ENCODE measurements at places on chromosomes 11 and 22.

GRCh38 chr11:120657306-120658070 lies 145.9 kb downstream of the GRIK4 start:
- no peak for DNase-seq

GRCh38 chr11:130431801-130432200 lies 3.4 kb upstream of the ADAMTS8 start:
- DNase-seq = no peak

DNA sequence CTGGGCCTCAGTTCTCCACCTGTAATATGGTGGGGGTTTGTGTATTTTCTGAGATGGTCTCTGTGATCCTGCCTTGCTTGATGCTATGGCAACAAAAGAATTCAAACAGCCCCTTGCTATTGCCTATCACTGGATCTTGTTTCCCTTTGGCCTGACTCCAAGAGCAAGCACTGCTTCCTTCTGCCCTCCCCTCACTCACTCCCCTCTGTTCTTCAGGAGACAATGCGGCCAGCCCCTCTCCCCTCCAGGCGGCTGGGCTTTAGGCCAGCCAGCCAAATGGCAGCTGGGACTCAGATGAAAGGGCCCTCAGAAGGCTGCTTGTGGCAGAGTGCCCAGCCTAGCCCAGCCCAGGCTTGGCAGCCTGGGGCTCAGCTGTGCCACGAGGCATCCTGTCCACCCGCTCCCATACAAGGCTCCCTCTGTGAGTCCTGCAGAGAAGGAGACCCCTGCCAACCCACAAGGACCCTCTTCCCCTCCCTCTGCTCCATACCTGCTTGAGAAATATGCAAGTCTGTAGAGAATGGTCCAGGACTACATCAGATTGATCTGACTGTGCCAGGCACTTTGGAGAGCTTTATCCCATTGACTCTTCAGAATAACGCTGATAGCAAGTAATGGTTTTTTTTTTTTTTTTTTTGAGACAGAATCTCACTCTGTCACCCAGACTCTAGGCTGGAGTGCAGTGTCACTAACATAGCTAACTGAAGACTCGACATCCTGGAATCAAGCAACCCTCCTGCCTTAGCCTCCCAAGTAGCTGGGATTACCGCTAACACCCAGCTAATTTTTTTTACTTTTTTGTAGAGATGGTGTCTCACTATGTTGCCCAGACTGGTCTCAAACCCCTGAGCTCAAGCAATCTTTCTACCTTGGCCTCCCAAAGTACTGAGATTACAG lies 7.6 kb upstream of the KCTD14 start:
- no peak for DNase-seq

DNA sequence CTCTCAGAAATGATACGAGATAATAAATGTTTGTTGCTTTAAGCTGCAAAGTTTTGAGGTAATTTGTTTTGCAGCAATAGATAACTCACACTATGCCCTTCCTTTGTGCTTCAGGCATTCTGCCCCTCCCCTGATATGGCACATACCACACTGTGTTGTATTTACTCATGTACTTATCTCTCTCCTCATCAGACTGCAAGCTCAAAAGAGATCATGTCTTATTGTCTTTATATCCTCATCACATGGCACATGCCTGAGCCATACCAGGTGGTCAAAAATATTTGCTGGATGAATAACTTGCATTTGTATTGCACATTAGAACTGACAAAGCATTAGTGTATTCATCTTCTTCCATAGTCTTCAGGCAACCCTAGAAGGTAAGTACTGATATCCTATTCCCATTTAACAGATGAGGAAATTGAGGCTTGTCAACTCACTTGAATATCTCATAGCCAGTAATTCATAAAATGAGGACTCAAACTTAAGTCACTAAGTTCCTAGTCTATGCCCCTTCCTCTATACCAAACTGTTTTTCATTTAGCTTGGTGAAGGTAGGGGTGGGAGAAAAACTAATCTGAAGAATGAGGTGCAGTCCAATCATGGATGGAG lies 83.9 kb upstream of the EED start:
- no peak for DNase-seq

DNA sequence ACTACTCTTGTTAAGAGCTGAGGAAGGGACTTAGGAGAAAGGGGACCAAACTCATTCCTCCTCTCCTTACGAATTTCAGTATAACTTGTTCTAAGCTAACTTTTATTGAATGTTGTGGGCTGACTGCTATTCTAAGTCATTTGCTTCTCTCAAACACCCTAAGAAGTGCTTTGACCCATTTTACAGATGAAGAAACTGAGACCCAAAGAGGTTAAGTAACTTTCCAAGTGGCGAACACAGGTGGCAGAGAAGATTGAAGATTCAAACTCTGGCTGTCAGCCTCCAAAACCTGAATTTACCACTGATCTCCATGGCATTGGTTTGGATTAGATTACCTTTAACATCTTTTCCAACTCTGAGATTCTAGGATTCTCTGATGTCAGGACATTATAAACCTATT lies 52.2 kb downstream of the TIMP3 start:
- DNase-seq = no peak

- DNase-seq = no peak
Measured at GRCh38 chr22:31019191-31019930, 50.3 kb downstream of the TUG1 start.

GRCh38 chr11:36361472-36361871 lies 65.4 kb downstream of the PRR5L start:
- no peak for DNase-seq

- DNase-seq = no peak
Measured at GRCh38 chr22:20106205-20106848, 9.6 kb upstream of the RANBP1 start.

DNA sequence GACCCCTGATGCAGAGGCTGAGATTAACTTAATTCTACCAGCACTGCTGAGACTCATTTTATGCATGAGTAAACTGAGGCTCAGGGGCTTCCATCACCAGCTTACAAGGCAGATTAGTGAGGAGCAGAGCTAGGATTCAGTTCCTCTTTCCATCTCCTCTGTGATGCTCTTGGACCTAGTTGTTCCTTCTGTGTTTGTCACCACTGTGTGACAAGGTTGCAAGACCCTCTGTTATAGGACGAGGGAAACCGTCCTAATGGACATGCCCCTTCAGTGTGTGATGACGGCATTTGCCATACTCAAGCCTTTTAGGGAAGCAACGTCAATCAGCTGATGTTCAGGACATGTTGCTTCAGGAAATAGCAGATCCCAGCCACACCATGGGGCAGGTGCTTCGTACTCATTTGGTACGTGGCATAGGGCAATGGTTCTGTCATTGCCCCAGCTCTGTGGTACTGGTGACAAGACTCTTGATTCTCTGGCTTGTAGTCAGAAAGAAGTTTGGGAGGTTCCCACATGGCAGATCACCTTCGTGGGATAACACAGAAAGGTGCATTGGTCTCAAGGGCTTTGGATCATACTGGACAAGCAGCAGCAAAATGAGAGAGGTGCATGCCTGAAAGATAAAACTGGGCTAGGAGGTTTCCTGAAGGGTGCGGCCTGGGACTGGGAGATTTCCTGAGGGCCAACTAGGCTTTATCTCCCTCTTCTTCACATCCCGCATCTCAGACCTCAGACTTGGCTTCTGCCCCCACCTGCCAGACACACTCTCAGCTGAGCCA lies 23.9 kb upstream of the CD44 start:
- DNase-seq = no peak

DNA sequence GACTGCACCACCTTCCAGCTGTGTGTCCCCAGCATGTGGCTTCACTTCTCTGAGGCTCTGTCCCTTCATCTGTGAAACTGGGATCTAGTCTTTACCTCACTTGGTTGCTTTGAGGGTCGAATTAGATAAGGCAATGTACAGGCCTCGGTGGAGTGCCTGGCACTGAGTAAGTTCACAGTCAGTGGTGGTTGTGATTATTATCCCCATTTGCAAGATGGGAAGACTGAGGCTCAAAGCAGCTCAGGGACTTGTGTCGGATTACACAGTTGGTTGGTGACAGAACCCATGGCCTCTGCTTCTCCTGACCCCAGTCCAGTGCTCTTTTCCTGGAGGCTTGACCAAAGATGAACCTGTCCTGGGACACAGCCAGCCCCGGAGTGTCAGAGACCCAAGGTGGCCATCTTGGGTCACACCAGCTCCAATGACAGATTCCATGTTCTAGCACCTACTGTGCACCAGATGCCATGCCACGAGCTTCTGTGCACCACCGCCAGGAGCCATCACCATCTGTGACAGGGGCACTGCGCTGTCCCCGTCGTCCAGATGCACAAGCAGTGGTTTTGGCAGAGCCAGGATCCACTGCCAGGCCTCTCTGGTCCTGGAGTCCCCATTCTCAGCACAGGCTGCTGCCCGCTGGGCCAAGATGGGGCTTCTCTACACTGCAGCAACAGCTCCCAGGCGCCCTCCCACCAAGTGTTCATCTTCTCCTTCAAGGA lies 60.5 kb downstream of the IGLL1 start:
- no peak for DNase-seq

DNA sequence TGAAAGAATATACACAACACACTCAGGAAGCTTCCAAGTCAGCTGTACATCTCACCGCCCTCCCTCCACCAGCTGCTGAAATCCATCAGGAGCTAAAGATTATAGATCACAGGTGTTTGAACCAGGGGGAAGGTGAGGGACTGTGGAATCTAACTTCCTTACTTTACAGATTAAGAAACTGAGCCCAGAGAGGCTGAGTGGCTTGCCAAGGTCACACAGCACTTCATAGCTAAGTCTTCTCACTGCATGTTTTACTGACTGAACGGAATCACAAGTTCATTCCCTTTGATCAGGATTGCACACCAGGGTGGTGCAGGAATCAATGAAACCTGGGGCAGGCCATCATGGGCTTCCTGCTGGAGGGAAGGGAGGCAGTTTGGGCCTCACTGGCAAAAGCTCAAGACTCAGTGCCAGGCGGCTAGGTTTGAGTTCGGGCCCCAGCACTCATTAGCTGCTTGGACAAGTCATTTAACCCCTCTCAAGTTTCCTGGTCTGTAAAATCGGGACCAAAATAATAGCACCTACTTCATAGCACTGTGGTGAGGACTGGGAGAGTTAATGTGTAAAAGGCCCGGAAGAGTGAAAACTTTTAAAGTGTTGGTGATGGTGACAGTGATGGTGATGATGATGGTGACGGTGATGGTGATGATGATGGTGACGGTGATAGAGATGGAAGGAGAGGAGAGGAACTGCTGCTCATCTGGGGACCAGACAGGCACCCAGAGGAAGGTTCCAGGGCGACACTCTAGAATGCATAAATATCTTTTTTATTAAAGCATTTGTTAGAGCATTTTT lies 8.2 kb downstream of the CD5 start:
- DNase-seq = no peak

- no peak for DNase-seq
Measured at GRCh38 chr11:72012897-72013721, 14.4 kb downstream of the IL18BP start.

DNA sequence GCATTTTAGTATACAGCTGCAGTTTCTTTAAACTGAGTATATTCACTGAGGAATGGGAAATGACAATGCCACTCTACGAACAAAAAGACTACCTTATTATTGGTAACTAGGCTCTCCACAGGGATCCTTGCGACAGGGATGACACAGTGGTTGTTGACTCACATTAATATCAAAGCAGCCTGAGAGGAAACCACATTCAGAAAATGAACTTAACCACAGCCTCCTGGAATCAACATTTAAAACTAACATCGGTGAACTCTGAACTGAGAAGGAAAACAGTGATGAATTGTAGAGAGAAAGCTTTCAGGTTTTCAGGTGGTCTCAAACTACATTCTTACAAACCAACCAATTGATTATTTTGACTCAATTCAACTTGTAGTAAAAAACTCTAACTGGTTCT lies 90.3 kb upstream of the MTMR2 start:
- DNase-seq = no peak

DNA sequence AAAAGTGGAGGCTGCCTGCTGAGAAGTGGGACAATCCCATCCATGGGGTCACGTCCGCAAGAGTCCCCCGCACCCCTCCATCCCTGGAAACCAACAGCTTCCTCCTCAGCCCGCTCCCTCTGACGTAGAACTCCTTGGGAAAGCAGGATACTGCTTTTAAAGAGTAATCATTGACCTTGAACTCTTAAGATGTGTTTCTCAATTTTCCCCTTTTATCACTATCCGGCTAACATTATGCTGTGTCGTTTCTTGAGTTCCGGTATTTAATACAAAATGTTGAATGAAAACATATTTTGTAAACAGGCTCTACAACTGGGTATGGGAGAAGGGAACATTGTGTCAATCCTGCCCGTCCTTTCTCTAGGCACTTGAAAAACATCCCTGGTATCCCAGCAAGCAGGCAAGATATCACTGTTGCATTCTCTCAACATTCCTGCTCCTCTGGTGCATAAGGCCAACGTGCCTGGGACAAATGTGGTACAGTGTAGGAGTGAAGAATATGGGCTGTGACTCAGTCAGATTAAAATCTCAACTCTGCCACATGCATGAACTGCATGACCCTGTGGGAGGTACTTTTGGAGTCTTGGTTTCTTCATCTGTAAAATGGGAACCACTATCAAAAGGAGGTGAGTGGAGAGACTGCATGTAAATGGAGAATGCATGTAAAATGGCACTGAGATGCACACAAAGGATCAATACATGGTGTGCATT lies 52.8 kb downstream of the WT1 start:
- no peak for DNase-seq

- DNase-seq = no peak
Measured at GRCh38 chr22:33022231-33022630, 36.0 kb downstream of the SYN3 start.

- no peak for DNase-seq
Measured at GRCh38 chr11:70212227-70212811, 9.2 kb downstream of the FADD start.

GRCh38 chr11:60951606-60951903 lies 421 bp downstream of the SLC15A3 start:
- no peak for DNase-seq

DNA sequence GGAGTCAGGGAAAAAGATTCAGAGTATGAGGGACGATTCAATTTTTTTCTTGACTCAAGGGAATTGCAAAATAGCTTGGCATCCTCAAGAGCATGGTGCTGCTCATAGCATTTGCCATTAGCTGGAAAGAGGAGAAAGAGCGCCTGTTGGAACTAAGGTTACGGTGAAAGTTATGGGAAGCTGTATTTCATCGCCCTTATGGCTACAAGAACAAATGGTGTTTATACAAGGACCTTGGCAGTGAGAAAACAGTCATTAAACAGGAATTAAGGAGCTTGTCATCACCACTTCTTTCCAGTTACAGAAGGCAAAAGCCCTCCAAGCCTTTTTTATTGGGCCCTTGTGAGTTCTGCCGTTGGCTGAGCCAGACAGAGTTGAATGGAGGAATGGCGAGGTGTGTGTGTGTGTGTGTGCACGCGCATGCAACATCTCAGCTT lies 74.2 kb downstream of the ALX4 start:
- no peak for DNase-seq

Data from activated naive CD4-positive, alpha-beta T cell (primary cell).